ENCODE measurements at places on chromosomes 5 and 9.

GRCh38 chr9:26264709-26265601, 586.7 kb upstream of the TUSC1 start:
- no peak for DNase-seq

DNA sequence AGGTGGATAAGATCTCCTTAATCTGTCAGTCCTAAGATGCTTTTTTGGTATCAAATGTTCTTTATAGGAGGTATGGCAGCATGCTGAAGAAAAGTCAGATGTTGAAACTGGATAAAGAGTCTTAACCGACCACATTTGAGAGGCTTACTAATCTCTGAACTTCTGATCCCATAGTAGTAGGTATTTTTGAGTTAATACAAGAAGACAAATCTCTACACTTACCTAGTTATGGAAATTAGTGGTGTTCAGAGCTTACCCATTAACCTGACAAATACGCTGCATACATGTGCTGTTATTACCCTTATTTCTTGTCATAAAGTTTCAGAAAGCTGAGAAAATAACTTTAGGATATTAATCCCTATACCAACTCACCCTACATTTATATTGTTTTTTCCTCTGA, 83.0 kb downstream of the ISL1 start:
- DNase-seq, result no peak

DNA sequence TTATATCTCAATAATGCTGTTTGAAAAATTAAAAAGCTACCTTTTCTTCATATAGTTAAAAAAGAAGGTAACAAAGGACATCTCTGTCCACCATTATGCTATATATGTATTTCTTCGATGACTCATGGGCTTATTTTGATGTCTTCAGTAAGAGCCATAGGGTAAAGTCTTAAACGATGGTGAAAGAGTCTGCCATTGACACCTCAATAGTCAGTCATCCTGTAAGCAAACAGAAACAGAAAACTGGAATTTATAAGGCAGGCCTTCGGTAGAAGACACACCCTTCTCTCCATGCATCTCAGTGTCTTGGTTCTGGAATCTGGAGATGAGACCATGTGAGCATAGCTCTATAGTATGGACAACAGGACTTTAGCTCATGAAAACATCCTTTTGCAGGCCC, 87.0 kb upstream of the ZNF462 start:
- no peak for DNase-seq

- no peak for DNase-seq
Measured at GRCh38 chr9:78620764-78621163, 323.8 kb downstream of the PSAT1 start.

- no peak for DNase-seq
Measured at GRCh38 chr5:26518065-26518464, 520.3 kb downstream of the CDH9 start.
